ENCODE measurements at places on chromosomes 6 and 20. TPM values are rescaled to one million over a fixed set of nuclear protein-coding genes. Genes with fewer than 3 reads are reported as not detected.

DNA sequence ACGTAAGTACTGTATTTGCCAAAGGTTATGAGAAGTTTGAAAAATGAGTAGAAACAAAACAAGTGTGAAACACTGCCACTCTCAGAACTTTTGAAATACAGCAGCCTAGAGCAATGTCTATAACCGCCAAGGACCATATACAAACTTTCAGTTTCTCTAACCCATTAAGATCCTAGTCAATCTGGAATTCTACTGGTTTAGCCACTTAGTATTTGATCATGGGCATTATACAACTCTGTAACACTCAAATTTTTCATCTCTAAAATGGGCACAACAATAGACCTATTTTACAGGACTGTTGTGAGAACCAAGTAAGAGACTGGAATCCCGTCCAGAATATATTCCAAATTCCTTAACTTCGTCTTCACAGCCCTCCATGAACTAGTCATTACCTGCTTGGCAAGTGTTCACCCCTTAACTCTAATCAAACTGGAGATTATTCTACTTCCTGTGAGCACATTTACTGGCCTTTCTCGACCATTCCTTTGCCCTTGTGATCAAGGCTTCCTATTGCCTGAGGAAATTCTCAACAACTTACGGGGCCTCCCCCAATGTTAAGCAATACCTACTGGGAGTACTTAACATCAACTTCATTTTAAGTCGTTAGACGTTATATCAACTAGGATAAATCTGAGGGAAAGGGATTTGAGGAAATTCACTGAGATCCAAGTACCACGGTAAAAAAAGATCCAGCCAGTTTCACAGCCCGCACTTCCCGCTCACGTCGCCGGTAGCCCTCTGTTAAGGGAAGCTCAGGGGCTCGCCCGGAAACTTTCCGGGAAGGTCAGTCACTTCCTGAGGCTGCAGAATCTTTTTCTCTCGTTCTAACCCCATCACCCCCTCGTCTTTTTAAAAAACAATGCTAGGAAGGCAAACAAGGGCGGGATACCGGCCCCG, 1.1 kb downstream of the EIF2S2 start:
- no peak for DNase-seq

DNA sequence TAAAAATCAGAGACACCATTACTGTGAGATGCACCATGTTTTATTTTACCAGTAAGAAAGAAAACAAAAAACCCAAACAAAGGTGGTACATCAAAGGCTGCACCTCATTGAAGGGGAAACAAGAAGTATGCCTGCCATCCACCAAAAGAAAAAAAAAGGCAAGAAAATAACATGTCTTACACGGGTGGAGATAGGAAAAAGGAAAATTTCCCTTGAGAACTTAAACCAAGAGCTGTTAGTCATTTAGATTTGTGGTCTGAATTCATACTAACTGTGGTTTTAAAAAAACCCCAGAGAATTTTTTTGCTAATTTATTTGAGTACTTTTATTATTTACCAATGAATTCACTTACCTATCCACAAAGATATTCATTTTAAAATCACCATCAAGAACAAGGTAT, 144.0 kb downstream of the LRRC1 start:
- DNase-seq = no peak

The MOCS3 gene
- total RNA-seq = 15.0 TPM

DNA sequence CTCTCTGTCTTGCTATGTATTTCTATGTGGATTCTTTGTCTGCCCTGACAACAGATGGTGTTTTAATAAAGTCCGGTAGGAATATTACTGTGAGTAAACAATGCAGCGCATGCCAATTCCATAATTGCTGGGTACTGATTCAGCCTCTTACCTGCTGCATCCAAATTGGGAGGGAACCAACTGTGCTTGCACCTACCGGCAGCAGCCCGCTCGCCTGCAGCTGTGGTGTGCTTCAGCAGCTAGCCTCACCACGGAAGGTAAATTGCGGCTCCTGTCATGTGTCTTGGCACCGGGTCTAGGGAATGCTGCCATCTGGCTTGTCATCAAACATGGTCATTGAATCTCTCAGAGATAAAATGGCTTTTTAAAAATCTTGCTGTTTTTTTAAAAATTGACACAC, 704.8 kb upstream of the SLC35B3 start:
- peak; percentile 81 for DNase-seq

- no peak for DNase-seq
These were observed 148.5 kb downstream of the RNGTT start for GRCh38 chr6:88814909-88815308.

DNA sequence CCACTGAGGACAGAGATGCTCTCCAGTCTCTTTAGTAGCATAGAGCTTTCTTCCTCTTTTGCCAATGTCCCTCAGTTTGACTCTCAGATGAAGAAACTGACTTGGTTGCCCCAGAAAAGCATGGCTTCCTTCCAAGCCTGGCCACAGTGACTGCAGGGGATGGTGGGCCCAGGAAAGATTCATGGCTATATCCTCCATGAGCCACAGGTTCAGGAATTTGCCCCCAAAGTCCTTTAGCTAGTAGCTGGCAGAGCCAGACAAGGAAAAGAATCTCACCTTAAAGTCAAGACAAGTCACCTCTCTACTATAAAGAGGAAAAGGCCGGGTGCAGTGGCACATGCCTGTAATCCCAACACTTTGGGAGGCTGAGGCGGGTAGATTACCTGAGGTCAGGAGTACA, 43.4 kb downstream of the TRAM2 start:
- DNase-seq = no peak

DNA sequence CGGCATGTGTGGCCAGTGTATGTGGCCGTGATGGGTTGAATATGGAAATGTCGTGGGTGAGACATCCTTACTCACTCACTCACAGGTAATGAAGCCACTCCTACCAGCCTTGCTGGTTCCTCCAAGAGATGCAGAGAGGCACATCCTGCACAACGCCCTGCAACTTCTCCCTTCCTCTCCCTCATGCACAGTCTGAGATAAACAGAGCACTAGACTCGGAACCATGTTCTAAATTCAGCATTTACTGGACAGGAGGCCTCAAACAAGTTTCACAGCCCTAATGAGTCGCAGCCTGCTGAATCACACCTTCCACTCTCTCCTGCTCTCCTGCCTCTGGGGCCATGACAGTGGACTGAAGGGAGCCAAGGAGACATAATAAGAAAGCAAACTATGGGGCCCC, 91.2 kb downstream of the ISM1 start:
- no peak for DNase-seq

The ARMC2 gene
- 0.54 TPM for total RNA-seq

The ZSWIM3 gene
- 4.9 TPM for total RNA-seq

DNA sequence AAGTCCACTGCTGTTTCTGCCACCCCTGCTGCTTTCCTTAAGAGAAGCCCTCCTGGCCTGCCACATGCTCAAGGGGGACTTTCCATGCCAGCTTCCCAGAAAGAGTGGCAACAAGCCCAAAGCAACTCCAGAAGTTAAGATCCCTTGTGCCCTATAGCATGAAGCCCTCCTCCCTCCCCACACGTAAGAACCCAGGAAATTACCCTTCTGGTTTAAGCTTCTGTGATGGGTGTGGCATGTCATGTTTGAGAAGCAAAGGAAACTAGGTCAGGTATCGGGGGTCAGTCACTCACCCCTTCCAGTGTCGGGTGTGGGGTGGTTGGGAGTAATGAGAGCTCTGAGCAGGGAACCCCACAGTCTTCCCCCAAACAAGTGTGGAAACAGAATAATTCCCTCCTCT, 196.1 kb downstream of the LRFN2 start:
- no peak for DNase-seq

The MOG gene
- not detected for total RNA-seq

DNA sequence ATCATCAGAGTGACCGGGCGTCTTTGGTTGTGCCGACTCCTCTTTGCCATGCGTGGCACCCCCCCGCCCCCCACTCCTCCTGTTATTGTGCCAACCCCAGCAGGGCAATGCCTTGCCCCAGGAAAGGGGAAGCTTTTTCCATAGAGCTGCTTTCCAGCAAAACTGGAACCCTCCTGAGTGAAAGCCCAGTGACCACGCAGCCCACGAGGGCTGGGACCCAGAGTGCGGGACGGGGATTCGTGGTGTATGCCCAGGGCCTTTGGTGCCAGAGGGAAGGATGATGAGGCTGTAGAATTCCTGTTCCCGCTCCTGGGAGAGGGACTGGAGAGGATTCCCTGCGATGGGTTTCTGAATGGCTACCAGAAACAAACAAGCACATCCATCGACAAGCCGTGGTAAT, 116.8 kb upstream of the BACH2 start:
- DNase-seq = no peak

The KHDC1 gene
- total RNA-seq = 1.9 TPM

DNA sequence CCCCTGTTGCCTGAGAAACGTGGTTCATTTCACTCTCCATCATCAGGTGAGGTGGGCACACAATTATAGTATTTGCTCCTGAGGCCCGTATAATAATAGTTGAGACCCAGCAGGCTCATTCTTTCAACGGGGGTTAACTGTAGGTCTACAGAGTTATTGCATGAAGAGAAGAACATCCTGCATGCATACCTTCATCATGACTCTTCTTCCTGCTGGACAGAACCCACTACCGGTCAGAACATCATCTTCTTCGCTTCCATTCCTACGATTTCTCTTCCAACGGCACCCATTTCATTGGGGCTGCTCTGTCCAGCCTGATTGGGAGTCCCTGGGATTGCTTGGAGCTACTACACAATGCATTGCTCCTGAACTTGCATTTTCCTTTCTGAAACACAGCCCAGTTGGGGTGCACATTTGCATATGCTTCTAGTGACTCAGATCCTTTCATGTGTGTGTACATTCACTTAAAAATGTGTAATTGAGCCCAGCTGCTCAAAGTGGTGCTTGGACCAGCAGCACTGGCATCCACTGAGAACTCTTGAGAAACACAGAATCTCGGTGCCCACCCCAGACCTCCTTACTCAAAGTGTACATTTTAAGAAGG, 57.4 kb downstream of the SLC24A3 start:
- DNase-seq = no peak

The GGTLC1 gene
- not detected for total RNA-seq

GRCh38 chr6:46175976-46176375, 5.2 kb upstream of the ENPP5 start:
- no peak for DNase-seq

The RIPOR3 gene
- 6.9 TPM for total RNA-seq

DNA sequence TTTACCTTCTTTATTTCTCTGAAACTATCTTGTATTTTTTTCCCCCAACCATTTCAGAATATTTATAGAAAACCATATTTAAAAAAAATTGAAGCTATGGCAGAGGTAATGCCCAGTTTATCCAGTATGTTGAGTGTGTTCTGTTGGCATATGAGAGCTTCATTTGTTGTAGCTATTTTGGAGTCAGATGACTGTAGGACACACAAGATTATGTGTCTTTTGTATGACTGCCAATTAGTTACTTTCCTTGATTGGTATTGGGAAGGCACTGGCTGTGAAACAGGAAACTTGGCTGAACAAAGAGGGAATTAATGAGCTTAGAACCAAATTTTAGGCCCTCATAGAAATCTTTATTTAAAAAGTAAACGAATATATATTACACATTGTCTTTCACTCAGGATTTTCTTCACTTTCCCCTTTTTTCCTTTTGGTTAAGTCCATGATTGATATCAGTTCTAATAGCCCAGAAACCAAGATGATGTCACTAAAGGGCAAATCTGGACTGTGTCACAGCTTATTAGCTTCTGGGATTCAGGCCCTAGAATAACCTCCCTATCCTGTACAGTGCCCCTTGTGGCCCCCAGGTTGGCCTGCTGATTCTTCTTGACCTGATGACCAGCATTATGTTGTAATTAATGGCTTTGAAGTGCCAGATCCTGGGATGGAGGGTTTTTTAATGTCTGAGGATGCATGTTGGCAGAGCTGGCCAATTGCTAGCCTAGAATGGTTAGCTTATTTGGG, 10.1 kb downstream of the CDC5L start:
- DNase-seq = no peak

Measured in G401 (cell line).